GM03348 (cell line): ENCODE measurements at places on chromosomes 1 and 21.

DNA sequence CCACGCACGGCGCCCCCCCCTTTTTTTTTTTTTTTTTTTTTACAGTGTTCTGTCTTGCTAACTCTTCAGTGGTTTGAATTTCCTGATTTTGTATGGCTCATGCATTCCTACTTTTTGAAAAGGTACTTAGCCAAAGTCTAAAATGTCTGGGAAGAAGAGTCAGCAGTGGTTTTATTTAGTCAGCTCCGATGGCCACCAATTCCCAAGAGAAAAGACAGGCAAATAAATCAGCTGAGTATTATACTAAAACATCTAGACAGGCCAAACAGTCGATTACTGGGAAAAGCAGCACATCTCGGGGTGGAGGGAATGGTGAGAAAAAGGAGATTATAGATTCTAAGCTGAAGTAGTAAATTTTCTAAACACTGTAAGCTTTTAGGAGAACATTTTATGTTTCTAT, 192.5 kb upstream of the ZRANB2 start:
- peak; percentile 24 for DNase-seq

GRCh38 chr1:50476800-50477199, 53.6 kb upstream of the DMRTA2 start:
- no peak for DNase-seq

DNA sequence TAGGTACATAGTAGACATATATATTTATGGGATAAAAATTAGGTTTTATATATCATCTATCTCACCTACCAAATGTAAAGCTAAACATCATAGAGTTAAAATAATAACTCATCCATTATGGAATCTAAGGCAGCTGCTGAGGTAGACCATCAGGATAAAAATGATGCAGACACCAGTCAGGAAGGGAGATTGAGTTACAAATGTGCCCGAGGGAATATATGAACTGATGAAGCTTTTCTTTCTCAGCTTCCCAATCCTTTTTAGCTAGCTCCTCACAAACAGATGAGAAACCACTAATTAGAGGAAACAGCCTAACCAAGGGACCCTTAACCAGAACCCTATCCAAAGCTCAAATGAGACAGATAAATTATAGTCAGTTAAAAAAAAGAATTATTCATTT, 20.9 kb downstream of the TTLL7 start:
- DNase-seq: no peak

DNA sequence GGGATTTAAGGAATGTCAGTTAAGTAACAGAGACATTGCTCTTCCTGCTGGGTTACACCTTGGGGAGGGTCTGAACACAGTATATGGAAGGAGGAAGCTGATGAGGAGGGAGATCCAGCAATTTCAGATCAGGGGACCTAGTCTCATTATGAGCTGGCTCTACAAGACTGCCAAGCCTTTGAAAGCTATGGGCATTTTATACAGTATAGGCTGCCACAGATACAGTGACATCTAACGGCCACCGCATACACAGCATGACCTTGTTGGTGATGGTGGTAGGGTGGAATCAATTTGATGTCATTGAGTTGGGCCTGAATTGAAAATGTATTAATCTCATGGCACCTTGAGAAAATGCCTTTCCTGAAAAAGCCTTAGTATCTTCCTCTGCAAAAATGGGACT, 22.6 kb upstream of the ZP4 start:
- DNase-seq: no peak

DNA sequence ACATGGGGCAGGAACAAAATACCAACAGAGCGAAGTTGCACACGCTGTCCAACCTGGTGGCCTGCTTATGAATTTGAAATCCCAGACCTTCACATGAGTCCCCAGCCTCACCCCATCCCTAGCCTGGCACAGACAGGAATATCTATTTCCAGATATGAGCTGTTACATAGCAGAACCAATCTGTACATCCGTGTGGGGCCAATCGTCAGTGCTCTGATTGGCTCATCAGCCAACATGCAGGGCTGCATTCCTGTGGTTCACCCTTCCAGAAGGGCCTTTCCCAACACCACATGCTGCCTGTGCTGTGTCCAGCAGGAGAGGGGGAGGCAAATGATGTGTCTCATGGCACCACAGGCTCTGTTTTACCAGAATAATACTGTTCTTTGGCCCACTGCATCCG, 31.3 kb downstream of the CCN1 start:
- DNase-seq: peak; percentile 90

DNA sequence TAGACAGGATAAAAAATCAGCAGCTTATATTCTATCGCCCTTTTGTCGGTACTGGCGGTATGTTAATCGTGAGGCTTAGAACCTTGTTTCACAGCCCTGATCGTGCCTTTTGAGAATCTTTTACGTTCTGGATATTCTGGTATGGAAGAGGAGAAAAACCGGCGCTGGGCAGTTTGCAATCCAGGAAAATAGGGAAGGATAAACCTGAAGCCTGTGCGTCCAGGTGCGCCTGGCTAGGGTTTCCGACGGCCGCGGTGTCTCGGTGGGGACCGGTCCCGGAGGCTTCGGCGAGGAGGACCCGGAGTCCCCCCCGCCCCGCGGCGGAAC, 258 bp upstream of the SYPL2 start:
- DNase-seq: no peak

GRCh38 chr1:104795931-104796330, 1046.2 kb downstream of the AMY1C start:
- no peak for DNase-seq

DNA sequence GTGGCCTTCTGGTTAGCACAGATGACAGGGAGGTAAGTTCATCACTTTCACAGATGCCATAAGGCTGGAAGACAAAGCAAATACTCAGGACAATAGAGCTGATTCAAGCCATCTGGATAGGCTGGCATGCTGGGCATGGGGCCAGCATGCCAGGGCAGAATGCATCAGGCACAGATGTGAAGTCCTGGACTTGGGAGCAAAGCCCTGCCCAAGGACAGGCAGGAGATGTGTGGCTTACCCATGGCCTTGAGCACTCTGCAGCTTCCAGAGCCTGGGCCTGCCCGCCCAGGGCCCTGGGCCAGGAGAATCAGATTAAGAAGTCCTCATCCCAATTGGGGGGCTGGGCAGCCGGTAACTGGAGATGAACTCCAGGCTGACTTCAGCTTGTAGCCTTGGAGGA, 135.7 kb upstream of the ZC3H12A start:
- DNase-seq: no peak

DNA sequence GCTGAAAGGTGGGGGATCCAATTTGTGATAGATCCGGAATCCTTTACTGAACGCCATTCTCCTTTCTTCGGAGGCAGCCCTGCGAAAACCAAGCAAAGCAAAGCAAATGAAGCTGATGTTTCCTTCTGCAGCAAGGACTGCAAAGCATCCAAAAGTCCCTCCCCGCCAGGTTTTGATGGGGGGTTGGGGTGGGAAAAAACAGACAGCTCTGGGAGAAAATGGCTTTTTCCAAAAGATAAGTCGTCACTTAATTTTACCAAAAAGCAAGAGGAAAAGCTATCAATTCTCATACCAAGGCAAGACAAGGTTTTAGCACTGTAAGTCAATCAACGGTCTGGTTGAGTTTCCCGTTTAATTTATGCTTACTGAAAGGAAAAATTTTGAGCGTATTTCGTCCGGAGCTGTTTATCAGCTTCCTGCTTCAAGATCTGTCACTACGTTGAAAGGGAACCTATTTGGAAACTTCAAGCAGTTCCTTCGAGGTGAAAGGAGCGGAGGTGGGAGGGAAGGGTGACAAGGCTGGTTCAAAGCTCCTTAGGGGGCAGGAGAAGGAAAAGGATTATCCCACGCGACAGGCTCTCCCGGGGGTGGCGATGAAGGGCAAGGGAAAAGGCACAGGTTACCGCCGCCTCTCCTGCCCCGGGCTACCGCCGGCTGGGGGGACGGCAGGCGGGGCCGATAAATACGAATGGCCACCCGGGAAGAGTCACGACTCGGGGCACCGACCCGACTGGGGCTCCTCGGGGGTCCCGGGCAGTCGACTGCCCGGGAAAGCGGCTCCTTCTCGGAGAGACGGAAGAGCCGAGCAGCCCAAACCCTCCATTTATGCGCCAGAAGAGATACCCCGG, 750 bp downstream of the SYNJ1 start:
- peak; percentile 61 for DNase-seq

DNA sequence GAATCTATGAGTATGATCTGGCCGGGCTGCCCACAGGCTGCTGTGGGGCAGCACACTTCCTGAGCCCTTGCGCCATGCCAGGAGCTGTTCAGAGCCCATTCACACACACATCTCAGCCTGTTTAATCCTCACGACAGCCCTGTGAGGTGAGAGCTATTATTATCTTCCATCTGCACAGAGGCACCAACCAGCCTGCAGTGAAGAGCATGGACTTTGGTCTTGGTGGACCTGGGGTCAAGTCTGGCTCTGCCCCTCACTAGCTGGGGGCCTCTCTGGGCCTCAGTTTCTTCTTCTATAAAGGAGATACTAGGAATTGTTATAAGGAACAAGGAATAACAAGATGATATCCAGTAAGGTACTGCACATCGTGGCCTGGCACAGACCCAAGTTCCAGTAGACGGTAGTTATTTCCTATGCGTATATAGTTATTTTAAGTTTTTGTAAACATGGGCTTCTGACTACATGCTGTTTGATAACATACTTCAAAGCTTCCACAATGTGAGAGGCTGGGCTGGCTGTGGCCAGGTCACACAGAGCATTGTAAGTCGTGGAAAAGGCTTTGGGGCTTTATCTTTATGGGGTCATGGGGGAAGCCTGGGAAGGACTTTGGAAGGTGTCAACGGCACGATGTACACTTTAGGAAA, 3.4 kb upstream of the PADI2 start:
- no peak for DNase-seq

GRCh38 chr1:153573351-153573750, 7.7 kb upstream of the S100A2 start:
- DNase-seq: no peak

GRCh38 chr1:84773933-84774497, 83.8 kb upstream of the SSX2IP start:
- DNase-seq: no peak

GRCh38 chr1:45998020-45998617, 134.3 kb downstream of the PIK3R3 start:
- DNase-seq: no peak

GRCh38 chr1:99490031-99490430, 155.9 kb upstream of the PALMD start:
- DNase-seq: no peak

GRCh38 chr21:36487641-36488307, 7.9 kb upstream of the CLDN14 start:
- no peak for DNase-seq

- DNase-seq: no peak
Observed at GRCh38 chr1:248821641-248822040, 4.1 kb downstream of the SH3BP5L start.

GRCh38 chr1:84573481-84573966, 716 bp downstream of the CTBS start:
- no peak for DNase-seq

DNA sequence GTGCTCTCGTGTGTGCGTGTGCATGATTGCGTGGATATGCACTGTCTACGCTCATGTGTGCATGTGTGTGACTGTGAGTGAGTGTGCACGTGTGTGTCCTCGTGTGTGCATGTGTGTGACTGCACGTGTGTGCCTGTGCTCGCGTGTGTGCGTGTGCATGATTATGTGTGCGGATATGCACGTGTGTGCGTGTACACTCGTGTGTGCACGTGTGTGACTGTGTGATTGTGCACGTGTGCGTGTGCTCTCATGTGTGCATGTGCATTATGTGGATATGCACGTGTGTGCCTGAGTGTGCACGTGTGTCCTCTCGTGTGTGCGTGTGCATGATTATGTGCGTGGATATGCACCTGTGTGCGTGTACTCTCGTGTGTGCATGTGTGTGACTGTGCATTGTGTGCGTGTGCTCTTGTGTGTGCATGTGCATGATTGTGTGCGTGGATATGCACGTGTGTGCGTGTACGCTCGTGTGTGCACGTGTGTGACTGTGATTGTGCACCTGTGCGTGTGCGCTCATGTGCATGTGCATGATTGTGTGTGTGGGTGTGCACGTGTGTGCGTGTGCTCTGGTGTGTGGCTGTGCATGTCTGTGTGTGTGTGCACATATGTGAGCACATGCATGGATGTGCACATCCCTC, 2.2 kb downstream of the MMEL1 start:
- no peak for DNase-seq

DNA sequence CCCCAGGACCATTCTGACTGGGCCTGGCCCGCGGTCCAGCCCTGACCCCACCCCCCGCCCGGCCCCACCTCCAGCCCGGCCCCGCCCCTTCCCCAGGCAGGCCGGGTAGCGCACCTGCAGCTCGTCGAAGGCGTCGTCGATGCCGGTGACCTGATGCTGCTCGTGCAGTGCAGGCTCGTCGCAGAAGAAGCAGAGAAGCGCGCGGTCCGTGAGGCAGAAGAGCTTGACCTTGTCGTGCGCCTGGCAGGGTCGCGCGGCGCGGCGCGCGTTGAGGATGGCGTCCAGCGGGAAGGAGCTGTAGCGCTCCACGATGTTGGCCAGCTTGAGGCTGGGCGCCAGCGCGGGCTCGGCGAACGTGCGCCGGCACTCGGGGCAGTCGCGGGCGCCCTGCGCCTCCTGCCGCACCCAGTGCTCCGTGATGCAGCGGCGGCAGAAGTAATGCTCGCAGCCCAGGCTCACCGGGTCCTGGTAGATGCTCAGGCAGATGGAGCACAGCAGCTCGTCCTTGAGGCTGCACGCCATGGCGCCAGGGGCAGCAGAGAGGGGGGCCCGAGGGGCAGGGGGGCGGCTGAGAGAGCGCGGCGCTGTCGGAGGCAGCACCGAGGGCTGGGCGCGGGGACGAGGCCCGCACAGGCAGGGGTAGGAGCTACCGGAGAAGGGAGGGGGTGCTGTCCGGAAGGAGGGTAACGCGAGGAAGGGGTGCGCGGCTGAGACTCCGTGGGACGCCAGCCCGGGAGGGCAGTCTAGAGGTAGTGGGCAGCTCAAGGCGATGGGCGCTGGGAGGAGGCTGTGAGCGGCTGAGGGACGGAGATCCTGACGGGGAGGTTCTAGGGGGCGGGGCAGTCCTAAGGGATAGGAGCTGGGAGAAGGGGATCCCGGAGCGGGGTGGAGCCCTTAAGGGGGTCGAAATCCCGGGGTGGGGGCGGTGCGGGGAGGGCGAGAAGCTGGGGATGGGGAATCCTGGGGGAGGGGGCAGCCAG, 642 bp downstream of the TRIM62 start:
- DNase-seq: peak; percentile 74

DNA sequence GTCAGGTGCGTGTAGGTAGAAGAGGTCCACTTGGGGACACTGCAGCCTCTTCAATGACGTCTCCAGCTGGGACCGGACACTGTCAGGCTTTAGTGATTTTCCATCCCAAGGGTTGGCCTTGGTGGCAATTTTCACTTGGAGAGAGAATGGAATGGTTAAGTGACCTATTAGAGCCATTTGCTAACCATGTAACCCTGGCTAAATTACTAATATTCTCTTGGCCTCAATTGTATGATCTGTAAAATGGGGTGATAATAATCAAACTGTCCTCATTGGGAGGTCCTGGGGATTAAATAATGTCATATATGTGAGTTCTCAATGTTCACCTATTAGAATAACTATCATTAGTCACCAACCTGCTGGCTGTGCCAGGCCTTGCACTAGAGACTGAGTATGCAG, 3.4 kb downstream of the AKR7A2 start:
- no peak for DNase-seq

- DNase-seq: no peak
Observed at GRCh38 chr1:71043065-71043464, 4.6 kb downstream of the PTGER3 start.

- DNase-seq: no peak
Observed at GRCh38 chr1:113388017-113388620, 2.2 kb upstream of the MAGI3 start.

- no peak for DNase-seq
Observed at GRCh38 chr1:160371756-160372155, 4.9 kb downstream of the NHLH1 start.

- no peak for DNase-seq
Observed at GRCh38 chr1:17027900-17028299, 16.2 kb upstream of the ATP13A2 start.

GRCh38 chr1:53315046-53315445, 12.8 kb downstream of the LRP8 start:
- no peak for DNase-seq
